ENCODE measurements at places on chromosomes 3 and 15. TPM values are rescaled to one million over a fixed set of nuclear protein-coding genes. Genes with fewer than 3 reads are reported as not detected.

- DNase-seq, result no peak
Observed at GRCh38 chr3:52742418-52743041, 28.2 kb downstream of the NEK4 start.

DNA sequence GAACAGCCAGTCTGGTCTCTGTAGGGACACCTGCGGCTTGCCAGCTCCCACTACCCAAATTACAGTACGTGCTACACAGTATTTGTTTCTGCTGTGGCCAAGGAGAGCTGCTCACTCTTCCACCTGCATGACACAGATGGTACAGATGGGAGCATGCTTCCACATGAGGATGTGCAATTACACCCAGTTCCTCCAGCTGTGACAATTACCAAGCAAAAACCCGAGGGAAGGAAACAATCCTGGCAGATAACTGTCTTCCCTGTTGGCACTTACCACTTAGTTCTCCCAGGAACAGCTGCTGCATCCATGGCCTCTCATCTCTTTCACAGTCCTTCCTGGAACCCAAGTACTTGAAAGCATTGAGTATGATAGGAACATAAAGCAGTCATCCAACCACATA is 34.4 kb downstream of the DET1 start:
- no peak for DNase-seq

GRCh38 chr3:146750196-146750595 is 145.1 kb upstream of the PLSCR5 start:
- DNase-seq, result no peak

- no peak for DNase-seq
Observed at GRCh38 chr3:187209491-187209890, 12.2 kb downstream of the RTP1 start.

- no peak for DNase-seq
Observed at GRCh38 chr3:53820756-53821580, 25.3 kb downstream of the CHDH start.

EXD1 gene
- polyA plus RNA-seq, result not detected

CAMK2N2 gene
- polyA plus RNA-seq, result 0.01 TPM
